NCI-H345 (cell line): ENCODE measurements at places on chromosomes 2 and 18.

- no peak for DNase-seq
Measured at GRCh38 chr2:71934595-71935261, 212.9 kb downstream of the CYP26B1 start.

DNA sequence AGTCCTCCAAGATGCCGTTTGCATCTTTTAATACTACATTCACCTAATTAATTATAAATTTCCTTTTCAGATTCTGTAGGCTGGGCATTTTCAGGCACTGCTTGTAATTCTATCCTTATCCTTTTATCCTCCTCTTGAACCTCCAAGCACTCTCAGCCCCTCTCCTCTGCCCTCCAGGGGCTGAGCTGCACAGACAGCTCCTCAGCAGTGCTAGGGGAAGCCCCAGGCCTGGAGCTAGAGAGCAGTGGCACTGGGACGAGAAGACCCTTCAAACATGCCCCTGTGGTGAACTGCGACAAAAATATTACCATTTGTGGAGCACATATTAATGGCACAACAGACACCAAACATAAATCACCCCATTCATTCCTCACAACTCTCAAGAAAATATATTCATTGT is 32.9 kb downstream of the CFAP210 start:
- no peak for DNase-seq

- no peak for DNase-seq
Measured at GRCh38 chr18:79470547-79470946, 74.8 kb downstream of the NFATC1 start.

- DNase-seq = peak; percentile 41
Measured at GRCh38 chr18:77032181-77032701, 100.3 kb downstream of the MBP start.

DNA sequence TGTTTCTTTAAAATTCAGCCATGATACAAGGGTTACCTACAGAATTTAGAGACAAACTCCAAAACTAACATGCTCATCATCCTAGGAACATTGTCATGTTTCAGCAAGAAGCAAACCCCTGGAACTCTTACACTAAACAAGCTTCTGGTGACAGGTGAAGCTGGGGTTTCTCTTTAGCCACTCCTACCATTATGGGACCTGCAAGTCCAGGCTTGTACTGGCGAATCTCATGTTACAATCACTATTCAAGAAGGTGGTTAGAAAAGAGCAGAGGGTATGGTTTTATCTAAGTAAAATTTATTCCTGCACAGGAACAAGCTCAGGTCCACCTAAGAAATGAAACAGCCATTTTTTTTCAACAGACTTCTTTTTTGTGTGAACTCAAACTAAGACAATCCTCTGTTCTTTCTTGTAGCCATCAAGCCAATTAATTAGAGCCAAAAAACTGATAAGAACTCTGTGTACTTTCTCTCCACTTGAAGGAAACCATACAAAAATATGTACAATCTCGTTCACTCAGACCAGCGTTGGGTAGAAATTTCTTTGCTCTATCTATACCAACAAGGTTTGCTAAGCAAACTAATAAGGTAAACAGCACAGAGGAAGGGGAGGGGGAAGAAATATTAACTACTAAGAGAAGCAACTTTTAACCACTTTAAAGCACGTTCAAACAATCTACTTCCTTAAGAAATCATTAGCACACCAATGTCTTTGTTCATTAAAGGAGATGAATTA is 63.3 kb upstream of the NEDD4L start:
- peak; percentile 90 for DNase-seq

DNA sequence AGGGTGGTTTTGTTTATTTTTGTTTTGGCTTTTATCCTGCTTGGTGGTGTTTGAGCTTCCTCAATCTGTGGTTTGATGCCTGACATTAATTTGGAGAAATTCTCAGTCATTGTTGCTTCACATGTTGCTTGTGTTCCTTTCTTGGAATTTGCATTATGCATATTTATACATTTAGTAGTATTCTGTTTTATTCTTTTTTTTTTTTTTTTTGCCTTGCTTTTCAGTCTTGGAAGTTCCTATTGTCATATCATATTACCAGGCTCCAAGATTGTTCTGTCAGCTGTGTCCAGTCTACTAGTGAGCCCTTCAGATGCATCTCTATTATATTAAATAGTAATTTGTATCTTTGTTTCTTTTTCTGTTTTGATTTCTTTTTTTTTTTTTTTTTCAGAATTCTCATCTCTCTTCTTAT is 77.0 kb downstream of the EPC2 start:
- no peak for DNase-seq

GRCh38 chr18:49076654-49077166 is 125.9 kb upstream of the SMAD7 start:
- no peak for DNase-seq

DNA sequence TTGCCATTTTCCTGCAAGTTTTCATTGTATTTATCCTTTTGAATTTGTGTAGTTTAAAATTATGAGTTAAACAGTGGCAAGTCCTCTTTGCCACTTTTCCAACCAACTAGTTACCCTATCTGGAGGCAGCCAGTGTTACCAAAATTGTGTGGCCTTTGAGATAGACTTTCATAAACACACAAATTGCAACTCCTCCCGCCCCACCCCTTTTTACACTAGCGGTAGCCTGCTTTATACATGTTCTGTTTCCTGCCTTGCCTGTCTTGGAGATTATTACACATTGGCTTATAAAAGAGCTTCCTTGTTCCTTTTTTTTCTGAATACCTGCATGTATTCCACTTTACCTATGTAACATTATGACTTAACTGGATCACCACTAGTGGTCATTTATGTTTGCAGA is 56.5 kb downstream of the RPIA start:
- DNase-seq = no peak

- DNase-seq = no peak
Measured at GRCh38 chr18:11842562-11842961, 8.7 kb upstream of the CHMP1B start.

GRCh38 chr18:24628326-24628725 is 167.9 kb downstream of the HRH4 start:
- DNase-seq = no peak

DNA sequence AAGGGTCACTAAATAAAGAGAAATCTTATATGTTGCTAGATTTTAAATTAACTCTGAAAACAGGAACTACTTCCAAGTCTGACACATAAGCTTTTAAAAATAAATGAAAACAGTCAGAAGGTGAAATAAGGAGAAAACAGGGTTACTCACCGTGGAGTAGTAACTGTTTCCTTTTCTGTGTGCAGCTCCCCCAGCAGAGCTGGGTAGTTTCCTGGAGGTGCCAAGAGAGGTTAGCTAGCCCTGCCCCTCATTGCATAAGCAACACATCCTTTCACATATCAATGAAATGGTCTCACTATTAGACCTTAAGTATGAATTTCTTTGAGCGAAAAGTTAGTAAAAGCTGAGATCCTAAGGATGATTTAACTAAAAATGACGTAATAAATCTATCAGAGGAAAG is 54.0 kb upstream of the GPR75 start:
- no peak for DNase-seq

DNA sequence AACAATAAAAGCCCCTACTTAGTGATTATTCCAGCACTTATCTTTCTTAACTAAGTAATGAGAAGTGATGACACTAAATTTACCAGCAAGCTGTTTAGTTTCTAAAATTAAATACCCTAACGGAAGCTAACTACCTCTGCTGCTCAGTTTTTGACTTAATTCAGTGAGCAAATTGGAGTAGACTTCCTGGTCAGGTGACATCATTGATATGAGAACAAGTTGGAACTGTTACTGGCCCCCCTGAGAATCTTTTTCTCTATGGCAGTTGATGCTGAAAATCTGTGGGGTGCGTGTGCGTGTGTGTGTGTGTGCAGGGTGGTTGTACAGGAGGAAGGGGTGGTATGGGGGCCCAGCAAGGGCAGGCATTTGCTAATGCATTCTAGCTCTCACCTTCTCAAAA is 35.5 kb upstream of the BMP10 start:
- no peak for DNase-seq

GRCh38 chr2:160194946-160195345 is 5.1 kb downstream of the ITGB6 start:
- no peak for DNase-seq

GRCh38 chr18:48548011-48548771 is 9.4 kb downstream of the CTIF start:
- DNase-seq = no peak

GRCh38 chr2:113799375-113799774 is 42.9 kb upstream of the SLC35F5 start:
- DNase-seq = no peak

GRCh38 chr2:168993538-168993937 is 37.6 kb downstream of the ABCB11 start:
- no peak for DNase-seq

DNA sequence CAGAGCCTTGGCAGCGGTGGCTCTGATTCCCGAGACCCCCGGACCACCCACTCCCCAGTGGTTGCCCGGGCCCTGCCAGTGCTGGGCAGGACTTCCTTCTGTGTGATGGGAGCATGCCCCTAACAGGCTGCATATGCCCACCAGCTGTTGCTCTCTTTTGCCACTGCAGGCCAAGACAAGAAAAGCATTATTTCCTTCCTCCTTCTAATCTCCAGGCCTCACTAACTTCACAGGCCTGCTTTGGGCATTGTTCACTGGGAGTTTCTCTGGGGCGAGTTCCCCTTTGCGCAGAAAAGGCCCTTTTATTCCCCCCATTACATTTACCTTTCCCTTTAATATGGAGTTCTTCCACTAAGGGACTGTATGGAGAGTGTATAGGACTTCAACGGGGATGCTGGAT is 249.1 kb upstream of the SIX2 start:
- DNase-seq = no peak

DNA sequence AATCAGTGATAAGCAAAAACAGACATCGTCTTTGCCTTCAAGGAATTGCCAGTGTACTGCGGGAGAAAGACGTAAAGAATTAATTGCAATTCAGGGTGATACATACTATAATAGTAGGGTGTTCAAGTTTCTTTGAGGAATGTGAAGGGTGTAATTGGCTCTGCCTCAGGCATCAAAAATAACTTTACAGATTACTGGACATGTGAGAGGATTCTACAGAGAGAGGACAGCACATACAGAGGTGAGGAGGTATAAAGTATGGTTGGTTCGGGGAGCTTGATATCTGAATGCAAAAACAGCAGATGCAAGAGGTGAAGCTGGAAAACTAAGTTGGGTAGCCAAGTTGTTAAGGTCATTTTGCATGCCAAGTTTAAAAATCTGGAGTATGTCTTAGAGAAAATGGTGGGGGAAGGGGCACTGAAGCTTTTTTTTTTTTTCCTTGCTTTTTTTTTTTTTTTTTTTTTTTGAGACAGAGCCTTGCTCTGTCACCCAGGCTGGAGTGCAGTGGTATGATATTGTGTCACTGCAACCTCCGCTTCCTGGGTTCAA is 227.5 kb upstream of the FOSL2 start:
- DNase-seq = no peak

DNA sequence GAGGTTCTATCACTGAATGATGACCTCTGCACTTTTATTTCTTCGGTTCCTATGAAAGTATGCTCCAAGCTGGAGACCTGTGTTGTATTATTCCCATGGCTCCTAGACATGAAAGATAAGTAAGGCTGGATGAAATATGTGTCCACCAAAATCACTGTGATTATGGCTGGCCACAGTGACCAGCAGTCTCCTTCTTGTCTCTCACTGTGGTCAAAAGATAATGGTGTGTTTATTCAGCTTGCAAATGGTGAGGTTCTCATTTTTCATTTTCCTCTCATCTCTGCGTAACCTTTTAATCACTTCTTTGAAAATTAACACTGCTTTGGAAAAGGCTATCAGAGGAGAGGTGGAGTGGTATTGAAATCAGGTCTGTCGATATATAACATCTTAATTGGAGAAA is 107.8 kb upstream of the DAPL1 start:
- no peak for DNase-seq

DNA sequence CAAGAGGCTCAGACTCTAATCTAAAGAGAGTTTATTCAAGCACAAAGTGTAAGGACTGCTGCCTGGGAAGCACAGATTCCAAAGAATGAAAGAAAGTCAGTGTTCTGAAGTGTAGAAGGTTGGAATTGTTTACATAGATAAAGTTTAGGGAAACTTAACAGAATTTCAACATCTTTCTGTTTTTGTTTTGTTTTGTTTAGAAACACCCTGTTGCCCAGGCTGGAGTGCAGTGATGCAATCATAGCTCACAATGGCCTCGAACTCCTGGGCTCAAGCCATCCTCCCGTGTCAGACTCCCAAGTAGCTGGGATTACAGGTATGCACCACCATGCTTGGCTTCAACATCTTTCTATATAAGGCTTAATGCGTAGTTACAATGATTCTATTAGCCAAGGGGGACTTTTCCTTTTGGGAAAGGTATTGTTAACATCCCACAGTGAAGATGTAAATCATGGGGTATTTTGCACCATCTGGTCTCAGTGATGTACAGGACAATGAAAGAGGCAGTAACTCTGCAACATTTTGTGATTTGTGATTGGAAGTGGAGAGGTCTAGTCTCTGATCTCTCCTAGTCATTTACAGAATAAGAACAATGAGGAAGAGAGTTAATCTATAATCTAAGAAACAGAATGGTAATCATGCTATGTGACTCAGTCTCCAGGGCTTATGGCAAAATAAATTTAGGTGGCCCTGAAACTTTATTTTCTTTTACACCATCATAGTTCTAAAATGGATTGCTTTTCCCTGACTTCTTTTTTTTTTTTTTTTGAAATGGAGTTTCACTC is 45.6 kb upstream of the MSH6 start:
- no peak for DNase-seq

- DNase-seq = no peak
Measured at GRCh38 chr18:60019463-60019840, 119.7 kb downstream of the PMAIP1 start.

- DNase-seq = no peak
Measured at GRCh38 chr2:137857881-137858280, 106.4 kb upstream of the HNMT start.

DNA sequence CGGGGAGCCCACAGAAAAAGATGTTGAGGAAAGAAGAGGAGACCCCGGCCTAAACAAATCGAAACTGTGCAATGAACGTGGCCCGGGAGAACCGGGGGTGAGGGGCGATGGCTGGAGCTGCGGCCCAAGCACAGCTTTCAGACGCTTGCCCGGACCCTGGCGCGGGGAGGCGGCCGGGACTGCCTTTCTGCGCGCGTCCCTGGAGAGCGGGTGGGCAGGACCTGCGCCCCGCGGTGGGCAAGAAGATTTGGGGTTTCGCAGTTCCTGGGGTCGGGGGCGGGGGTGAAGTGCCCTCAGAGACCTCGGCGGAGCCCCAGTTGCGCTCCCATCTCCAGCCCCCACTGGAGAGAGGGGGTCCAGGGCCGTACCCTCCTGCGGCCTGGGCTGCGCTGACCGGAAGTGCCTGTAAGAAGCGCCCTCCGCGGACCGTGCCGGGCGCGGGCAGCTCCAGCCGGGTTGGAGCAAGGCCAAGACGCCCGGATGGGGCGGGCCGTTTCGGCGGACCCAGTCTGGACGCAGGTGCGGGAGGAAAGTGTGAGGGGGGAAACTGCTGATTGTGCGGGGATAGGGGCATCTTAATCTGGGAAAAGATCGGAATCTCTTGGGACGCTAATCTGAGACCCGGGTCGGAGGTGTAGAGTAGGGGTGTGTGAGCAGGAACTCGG is 11.6 kb downstream of the EN1 start:
- no peak for DNase-seq

DNA sequence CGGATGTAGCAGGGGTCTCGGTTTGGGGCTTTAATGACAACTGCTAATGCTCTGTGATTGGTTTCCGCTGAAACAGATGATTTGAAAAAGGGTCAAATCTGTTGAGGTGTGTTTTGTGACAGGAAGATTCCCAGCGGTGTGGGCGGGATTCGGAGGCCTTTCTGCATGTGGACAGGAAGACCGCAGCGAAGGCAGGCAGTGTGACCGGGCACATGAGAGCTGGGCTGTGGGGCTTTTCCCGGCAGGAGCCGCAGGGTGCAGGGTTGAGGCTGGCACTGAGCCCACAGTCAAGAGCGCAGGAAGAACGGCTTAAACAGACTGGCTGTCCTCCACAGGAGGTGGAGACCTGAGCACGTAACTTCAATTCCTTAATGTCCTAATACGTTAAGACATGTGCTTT is 180.0 kb upstream of the TPO start:
- DNase-seq = peak; percentile 94
